ENCODE measurements at places on chromosomes 12 and 14.

DNA sequence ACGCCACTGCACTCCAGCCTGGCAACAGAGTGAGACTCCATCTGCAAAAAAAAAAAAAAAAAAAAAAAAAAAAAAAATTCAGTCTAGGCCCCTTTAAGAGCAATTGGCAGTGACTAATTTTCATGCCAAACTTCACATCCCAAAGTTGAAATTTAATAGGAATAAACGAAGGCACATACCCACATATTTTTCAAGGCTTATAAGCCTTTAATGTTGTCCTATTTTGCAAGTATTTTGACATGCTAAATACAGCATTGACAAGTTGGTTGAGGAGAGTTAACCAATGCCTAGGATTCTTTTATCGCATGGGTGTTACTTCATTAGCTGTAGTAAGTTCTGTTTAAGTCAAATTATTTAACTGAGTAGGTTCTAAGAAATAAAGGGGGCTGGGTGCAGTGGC, 23.5 kb upstream of the HIP1R start:
- DNase-seq: no peak

DNA sequence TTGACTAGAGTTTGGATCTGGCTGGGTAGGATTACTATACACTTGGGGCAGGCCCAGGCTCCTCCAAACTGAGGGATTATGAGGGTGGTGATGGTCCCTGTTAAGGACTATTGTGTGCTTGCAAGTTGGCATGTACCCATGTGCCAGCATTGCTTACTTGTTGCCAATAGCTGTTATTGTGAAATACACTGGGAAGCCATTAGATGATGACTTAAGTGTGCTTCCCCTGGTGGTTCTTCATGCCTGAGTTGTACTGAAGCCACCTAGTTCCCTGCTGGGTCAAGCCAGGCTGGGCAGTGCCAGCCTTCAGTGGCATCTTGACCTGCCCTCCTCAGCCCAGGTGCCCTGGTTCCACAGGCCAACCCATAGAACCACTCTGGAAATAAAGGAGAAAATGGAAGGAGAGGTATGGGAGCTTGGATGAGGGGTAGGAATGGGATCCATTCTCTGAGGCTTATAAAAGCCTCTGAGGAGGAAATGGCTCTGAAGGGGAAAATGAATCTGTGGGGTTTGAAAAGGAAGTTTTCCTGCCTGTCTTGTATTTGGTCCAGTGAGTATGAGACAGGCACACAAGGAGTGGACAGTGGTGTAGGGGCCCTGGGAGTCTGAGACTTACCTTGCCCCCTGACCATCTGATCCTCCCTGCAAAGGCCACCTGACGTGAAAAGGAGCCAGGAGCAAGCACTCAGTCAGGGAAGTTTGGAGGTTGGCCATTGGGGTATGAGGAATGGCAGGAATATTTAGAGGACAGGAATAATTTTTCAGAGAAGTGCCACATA, 724 bp downstream of the LTB4R start:
- no peak for DNase-seq

DNA sequence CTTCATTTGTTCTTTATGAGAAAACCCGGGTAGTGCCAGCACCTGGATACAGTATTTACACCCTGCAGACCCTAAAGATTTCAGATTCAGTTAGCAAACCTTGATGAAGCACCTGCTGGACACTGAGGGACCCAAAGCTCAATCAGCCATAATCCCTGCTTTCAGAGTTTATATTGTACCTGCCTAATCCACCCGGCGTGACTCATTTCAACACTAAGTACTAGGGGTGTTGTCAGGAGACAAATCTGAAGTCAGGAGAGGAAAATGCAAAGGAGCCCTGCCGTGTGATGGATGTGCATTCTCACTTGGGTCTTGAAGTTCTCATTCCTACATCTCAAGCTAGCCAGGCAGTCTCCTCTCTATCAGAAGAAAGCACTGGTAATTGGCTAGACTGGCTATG, 176.7 kb upstream of the BCL2L14 start:
- no peak for DNase-seq

DNA sequence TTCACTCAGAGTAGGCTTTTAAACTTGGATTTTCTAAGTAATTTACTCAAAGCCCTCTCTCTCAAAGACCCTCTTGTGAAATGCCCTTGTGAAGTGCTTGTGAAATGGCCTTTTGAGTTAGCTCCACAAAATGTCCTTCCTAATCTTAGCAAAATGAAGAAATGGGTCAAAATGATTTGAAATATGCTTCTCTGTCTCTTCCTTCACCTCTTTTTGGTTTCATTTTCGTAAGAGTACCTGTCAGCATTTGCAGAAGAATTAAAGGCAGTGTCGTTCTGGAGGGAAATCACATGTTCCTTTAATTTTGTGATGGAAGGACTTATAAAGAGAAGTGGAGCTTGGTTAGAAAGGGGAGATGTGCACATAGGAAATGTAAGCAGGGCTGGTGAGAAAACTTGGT, 93.7 kb downstream of the HMGA2 start:
- DNase-seq: no peak

DNA sequence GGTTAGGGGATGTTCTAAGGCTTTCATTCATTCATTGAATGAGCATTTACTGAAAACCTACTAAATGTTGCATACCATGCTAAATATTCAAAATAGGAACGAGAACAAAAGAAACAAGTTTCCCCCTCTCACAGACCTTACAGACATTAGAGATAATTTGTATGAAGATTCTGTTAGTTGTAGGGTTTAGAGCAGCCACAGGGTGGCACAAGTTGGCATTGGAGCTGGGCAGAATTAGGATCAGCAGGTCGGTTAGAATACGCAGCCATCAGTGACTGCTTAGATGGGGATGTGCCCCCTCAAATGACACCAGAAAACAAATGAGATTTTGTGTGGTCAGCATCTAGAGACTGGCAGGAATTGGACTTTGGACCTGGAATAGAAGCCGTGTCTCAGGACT, 166.3 kb upstream of the DAAM1 start:
- DNase-seq: no peak

DNA sequence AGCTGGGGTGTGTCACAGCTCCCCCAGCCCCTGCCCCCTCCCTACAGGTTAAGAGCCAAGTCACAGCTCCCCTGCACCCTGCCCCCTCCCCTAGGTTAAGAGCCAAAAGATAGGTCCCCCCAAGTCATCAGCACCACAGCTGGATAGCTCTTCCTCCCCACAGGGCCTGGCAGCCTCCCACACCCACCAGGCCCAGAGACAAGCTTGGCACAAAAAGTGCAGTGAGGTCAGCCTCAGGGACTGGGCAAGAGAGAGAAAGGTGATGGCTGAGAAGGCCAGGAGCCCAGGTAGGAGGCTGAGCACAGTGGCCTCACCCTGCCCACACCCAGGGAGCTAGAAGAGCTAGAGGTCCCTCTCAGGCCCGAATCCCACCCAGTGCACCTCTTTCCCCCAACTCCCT, 8.7 kb downstream of the ITGA7 start:
- DNase-seq: no peak

DNA sequence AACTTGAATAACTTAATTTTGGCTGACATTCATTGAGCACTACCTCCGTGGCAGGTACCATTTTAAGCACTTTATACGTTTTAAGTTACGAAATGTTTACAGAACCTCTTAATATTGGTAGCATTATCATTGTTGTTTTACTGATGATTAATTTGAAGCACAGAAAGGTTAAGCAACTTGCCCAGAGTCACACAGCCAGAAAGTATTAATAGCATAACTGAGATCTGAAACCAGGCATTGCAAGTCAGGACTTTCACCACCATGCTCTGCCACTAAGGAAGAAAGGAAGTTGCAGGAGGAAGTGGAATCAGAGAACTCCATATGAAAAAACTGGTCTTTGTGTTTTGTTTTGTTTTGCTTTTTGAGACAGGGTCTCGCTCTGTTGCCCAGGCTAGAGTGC, 28.2 kb upstream of the BCAT1 start:
- no peak for DNase-seq

- no peak for DNase-seq
These were observed 26.6 kb upstream of the LIMA1 start for GRCh38 chr12:50309950-50310349.

DNA sequence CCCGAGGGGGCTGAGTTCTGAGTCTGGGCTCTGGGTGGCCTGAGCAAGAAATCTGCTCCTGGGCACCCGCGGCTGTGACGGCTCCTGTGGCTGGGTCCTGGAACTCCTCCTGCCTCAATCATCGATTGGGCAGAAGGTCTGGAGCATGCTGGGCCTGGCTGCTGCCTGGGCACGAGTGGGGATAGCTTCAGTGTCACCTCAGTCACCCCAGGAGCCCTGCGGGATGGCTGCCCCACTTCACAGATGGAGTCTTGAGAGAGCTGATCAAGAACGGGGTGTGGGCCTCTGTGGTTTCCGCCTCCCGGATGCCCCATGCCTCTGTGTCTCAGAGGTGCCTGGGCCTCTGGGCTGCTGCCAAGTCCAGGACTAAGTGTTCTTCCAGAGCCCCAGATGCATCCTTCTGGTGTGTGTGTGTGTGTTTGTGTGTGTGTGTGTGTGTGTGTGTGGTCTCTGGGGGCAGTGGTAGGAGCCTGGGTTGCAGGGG, 185.6 kb upstream of the C14orf180 start:
- peak; percentile 51 for DNase-seq

- DNase-seq: no peak
These were observed 657.1 kb downstream of the TMTC2 start for GRCh38 chr12:83343767-83344166.

GRCh38 chr14:50619569-50620141, 48.5 kb downstream of the SAV1 start:
- DNase-seq: no peak

DNA sequence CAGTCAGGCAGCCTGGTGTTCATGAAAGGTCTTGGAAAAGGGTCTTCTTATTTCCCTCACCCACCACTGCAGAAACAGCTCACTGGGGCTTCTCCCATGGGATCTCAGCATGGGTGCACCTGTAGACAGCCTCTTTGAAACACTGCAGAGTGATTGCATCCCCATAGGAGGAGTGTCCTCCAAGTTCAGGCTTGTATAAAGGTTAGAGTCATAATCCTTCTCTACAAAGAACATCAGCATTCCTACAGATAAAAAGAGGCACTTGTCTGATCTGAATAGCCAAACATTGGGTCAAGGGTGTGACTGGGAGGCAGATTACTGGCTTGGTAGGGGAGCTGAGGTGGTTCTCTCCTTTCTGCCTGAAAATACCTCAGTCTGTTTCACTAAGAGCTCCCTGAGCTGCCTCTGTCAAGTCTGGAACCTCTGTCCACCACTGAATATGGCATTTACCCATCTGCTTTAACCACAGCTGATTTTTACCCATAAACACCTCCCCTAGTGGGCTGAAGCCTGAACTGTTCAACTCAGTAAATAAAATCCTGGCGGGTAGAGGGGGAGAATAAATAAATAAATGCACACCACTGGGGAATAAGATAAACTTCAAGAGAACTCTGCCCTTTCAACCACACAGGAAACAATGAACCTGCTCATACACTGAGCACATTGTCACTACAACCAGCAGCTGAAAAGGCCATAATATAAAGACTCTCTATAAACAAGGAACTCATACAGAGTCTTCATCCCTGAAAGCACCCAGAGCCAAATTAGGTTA, 120.7 kb upstream of the SCAF11 start:
- DNase-seq: no peak

GRCh38 chr12:89243771-89244170, 108.5 kb downstream of the DUSP6 start:
- DNase-seq: no peak

GRCh38 chr14:72726444-72726843, 167.5 kb downstream of the DPF3 start:
- DNase-seq: no peak

- no peak for DNase-seq
These were observed 225.6 kb downstream of the DUSP6 start for GRCh38 chr12:89126712-89127111.

- no peak for DNase-seq
These were observed 21.6 kb upstream of the GOLGA3 start for GRCh38 chr12:132850291-132850690.

DNA sequence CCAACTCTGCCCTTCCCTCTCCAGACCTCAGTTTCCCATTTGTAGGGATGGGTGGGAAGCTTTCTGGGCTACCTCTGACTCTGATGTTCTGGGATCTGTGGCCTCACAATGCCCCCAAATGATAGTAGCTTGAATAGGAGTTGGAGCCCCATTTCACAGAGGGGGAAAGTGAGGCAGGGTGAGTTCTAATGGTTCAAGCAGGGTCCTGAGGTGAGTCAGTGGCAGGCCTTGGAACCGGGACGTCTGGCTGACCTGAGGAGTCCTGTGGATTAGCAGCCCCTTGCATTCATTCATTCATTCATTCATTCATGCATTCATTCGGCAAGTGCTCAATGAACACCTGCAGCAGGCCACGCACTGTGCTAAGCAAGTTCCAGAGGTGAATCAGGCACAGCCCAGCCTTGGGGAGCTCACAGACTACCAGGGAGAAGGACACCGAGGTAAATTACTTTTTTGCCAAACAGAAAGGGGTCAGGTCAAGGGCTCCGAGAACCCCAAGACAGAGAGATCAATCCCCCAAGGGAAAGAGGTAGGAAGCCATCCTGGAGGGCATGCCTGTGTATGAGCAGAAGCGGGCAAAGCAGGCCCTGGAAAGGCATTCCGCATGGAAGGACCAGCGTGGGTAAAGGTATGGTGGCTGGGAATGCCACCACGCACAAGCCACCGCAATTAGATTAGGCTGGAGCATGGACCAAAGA, 818 bp upstream of the TMEM119 start:
- DNase-seq: no peak

- no peak for DNase-seq
These were observed 21.6 kb upstream of the MED13L start for GRCh38 chr12:116299064-116299463.

DNA sequence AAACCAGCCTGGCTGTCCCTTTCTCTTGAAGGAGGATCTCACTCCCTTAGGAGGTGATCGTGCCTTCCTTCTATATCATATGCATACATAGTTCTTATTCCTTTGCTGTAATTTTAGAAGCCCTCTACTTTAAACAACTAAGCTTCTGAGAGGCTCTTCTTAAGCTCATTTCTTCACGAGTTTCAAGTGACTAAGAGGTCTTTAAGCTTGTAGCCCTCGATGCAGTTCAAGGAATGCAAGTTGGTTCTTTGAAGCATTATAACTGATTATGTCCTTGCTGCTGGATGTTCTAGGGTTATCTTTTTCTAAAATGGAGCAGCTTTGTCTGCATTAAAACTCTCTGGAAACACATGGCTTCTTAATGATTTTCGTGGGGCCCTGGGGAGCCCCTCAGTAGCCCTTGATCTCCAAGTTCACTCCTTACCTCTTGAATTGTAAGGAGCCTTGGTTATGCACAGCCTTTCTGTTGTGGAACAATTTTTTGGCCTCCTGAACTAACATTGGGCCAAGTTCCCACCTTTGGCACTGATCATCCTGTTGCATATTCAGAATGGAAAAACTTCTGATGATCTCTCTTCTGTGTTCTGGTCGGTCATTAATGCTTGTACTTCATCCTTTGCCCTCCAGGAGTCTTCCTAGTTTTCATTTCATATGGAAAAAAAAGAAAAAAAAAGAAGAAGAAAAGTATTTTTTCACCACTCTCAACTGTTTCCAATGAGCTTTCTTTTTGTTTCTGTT, 12.6 kb downstream of the RASSF8 start:
- no peak for DNase-seq

DNA sequence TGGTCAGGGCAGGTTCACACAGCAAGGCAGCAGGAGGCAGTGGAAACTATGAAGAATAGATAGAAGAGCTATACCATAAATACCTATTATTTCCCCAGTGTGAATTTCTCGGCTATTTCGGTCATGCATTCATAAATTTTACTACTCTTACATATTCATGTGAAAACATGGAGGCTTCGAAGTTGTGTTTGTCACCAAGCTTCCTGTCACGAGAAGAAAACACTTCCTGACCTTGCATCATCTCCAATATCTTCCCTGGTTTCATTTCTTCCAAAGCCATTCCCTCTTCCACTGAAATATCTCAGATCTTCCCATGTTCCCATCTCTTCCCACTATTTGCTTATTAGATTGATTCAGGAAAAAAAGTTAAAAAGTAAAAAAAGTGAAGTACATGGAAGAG, 80.4 kb downstream of the CPNE8 start:
- DNase-seq: no peak

- DNase-seq: peak; percentile 25
These were observed 9.0 kb upstream of the LRTM2 start for GRCh38 chr12:1811281-1811947.

Measured in stimulated activated CD8-positive, alpha-beta memory T cell treated with anti-CD3 and anti-CD28 coated beads, Interleukin-12 subunit alpha, Interleukin-12 subunit beta, amount 100 ng/mL, for 1 hour (primary cell).